ENCODE measurements at places on chromosomes 16 and 17.
A peak's percentile ranks its signal among the peaks of the same experiment; 100 is the strongest.

DNA sequence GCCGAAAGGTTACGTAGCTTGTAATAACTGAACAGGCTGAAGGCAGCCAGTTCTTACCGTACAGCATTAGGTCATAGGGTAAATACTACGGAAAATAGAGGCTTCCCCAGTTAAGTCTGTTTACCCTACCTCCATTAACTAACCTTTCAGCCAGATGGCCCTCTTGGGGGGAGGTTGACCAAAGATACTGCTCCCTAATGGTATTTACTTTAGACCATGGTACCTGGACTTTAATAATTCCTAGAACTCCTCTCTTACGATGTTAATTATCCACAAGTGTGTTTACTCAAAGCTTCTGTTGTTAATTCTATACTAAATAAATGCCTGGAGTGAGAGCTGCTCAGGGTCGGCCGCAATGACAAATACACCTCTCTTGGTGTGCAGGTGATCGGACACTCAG is 9.8 kb upstream of the ADAT1 start:
- no peak for DNase-seq

DNA sequence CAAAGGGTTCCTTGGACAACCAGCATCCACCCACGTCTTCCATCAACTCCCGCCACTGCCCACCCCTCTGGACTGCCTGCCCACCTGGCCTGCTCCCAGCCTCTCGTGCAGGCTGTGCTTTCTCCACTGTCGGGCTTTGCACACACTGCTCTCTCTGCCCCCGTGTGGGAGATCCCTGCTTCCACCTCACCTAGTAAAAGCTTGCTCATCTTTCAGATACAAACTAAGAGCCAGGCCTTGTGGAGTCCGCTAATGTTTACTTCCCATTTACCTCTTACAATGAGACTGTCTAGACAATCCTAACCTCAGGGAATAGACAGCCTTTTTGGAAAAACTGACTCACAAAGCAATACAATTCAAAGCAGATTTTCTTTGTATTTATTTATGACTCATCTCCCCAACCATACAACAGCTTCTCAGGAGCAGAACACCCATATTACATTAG is 67.6 kb downstream of the USP31 start:
- DNase-seq = peak; percentile 86

- no peak for DNase-seq
Measured at GRCh38 chr16:11211977-11212797, 43.8 kb downstream of the SOCS1 start.

DNA sequence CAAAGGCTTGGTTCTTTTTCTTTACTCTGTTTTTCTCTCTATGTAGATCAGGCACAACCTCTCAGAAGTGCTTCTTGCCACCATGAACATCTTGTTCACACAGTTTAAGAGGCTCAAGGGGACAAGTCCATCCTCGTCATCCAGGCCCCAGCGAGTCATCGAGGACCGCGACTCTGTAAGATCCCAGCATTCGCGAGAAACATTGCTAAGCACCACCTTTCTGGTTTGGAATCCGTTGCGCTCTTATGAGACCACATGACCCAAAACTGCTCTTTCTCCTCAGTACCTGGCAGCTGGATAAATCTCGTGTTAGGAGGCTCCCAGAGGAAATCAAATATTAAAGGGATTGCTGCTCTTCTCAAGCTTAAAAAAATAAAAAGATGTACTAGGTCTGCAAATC is 23.3 kb upstream of the SLC12A3 start:
- peak; percentile 14 for DNase-seq

DNA sequence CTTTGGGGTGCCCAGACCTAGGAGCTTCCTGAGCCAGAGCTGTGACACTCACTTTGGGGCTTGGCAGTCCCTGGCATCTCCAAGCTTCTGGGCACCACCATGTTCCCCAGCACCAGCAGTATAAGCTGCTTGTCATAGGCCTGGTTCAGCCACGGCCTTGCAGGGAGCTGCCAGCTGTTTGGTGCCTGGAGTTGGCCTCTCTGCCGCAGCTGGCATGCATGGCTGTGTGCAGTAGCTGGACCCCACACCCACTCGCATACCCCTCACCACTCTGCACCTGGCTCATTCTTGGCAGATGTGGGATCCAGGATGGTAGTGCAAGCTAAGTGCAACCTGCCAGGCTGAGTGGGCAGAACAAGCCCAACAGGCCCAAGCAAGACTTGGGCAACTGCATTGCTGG is 73.4 kb upstream of the BRD7 start:
- DNase-seq = no peak

- DNase-seq = no peak
Measured at GRCh38 chr16:8474587-8474986, 115.7 kb downstream of the TMEM114 start.

DNA sequence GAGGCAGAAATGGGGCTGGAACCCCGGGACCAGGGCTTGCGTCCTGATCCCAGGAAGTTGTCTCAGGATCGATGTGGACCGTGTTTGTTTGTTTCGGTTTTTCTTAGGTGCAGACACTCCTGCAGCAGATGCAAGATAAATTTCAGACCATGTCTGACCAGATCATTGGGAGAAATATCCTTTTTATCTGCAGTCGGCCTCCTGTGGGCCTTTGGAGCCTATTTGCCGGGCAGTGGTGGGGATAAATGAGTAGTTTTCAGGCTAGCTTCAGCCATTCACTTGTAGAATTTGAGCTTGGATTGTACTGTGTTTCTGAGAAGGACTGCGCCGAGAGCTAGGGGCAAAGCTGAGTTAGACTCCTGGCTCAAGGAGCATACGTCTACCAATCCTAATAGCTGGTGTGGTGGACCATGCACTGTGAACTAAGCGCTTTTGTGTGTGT is 816 bp downstream of the HSBP1 start:
- DNase-seq = no peak

- no peak for DNase-seq
Measured at GRCh38 chr17:17071531-17072360, 29.5 kb downstream of the MPRIP start.

GRCh38 chr17:82780971-82781893 is 29.4 kb downstream of the TBCD start:
- DNase-seq = no peak

- no peak for DNase-seq
Measured at GRCh38 chr16:69436896-69437295, 12.5 kb downstream of the CYB5B start.

GRCh38 chr16:70526403-70526802 is 2.8 kb downstream of the SF3B3 start:
- no peak for DNase-seq

DNA sequence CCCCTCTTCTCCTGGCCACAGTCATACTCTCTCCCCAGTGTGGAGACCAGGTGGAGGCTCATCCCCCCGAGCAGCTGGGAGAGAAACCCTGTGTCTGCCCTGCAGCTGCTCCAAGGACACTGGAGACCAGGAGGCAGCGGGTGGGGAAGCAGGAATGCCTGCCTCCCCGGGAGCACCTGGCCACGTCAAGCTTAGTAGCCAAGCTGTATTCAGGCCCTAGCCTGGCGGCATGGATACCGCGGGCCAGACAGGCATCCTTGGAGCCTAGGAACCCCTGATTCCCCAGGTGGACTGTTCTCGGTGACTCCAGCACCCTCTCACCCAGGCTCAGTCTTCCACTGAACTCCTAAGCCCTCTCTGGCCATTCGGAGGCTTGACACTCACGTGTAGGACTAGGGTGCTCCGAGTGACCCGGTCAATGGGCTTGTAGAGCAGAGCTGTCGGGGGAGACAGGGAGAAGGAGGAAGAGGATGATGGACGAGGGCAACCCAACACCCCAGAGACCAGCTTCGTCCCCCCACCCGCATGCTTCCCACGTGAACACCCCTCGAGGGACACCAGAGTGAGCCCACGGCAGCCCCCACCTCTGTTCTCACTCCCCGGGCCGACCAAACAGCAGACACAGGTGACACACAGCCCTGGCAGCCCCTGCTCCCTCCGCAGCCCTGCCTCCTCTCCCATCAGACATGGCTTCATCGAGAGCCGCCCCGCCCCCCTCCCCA is 76.5 kb downstream of the TIMM22 start:
- DNase-seq = no peak

GRCh38 chr17:83180996-83181481 is 101.6 kb downstream of the METRNL start:
- no peak for DNase-seq

GRCh38 chr17:73586275-73586832 is 57.9 kb downstream of the SDK2 start:
- DNase-seq = no peak

DNA sequence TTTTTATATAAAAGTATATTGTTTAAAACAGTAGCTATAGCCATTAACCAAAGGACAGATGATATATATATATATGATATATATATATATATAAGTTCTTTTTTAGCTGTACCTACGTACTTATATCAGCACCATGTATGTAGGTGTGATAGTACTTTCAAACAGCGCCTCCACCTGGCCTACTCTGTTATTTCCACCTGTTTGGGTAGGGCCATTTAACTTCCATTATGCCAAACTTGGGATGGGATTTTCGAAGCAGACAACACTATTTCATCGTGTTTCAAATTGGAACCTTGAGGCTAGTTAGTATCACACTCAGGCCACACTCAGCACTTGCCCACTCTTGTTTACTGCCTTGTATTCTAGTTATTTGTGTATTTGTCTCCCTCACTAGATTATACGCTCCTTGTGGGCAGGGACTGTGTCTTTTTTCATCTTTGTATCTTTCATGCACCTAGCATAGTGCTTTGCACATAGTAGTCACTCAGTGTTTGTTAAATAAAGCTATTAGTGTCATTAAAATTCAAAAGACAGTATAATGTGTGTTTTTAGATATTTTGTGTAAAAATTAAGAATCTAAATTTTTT is 11.8 kb upstream of the CLTC start:
- DNase-seq = no peak
